ENCODE measurements at places on chromosomes 5 and 9.

DNA sequence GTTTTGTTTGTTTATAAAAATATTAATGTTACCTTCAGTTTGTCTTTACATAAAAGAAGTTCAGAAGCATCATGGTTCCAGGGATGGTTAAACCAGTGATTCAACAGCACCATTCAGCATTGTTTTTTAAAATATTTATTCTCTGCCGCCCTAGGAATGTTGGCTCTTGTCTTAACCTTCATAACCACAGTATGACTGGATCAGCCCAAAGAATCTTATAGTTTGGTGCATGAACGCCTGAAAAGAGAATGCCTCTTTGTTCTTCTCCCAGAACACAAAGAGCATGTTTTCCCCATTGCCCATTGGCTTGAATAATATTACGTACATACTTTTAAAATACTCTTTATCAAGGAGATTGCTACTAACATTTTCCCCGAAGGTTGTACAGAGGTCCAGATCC, 413.4 kb downstream of the ANXA1 start:
- no peak for DNase-seq

DNA sequence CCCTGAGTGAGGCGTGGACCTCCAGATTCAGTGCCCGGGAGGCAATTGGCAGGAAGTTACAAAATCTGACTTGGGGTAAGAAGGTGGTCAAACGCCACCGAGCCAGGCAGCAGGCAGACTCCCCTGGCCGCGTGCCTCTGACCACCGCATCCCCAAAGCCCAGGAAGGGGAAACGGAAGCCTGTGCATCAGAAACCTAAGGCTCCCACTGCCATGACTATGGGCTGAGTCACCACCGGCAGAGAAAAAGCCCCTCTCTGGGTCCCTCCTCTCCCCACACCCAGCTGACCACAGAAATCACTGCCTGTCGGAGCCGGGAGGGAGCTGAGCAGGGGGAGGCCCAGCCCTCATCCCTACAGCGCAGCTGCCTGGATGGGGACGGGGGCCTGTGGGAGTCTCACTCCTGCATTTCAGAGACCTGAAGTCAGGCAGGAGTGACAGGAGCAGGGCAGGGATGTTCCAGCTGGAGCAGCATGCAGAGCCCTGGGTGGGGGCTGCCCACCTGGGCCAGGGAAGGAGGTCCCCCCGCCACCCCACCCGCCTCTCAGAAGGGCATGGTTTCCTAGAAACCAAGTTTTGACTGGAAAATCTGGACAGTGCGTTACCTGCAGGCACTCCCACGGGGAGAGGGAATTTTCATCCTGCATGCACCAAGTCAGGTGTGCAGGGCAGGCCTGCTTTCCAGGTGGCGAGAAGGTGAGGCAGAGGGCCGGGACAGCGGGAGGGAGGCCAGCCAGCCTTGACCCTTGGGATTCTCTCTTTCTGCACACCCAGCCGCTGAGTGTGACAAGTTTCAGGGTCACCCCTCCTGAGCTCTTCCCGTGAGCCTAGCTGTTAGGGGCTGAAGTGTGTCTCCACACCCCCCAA, 68.2 kb downstream of the LRSAM1 start:
- DNase-seq: no peak

DNA sequence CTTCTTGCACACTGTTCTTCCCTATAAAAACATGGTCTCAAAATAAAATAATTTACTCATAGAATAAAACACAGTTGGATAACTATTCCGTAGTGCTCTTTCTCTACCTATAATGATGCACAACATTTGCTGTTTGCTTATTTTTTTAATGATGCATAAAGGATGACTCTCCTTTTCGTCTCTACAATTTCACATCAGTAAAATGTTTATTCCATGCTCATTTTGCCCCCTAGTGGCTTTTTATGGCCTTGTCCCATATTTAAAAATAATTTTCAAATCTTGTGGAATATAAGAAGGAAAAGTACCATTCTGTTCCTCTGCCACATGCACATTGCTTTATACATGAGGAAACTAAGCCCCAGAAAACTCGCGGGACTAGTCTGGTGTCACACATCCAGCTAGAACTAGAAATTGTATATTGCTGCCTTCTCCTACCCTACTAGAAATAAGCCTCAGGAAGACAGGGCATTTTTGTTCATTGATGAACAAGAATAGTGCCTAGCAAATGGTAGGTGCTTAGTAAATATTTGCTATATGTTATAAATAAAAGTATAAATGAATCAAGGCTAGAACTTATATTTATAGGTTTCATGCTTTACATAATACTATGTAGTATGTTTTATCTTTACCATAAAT, 12.7 kb downstream of the KCTD16 start:
- no peak for DNase-seq

DNA sequence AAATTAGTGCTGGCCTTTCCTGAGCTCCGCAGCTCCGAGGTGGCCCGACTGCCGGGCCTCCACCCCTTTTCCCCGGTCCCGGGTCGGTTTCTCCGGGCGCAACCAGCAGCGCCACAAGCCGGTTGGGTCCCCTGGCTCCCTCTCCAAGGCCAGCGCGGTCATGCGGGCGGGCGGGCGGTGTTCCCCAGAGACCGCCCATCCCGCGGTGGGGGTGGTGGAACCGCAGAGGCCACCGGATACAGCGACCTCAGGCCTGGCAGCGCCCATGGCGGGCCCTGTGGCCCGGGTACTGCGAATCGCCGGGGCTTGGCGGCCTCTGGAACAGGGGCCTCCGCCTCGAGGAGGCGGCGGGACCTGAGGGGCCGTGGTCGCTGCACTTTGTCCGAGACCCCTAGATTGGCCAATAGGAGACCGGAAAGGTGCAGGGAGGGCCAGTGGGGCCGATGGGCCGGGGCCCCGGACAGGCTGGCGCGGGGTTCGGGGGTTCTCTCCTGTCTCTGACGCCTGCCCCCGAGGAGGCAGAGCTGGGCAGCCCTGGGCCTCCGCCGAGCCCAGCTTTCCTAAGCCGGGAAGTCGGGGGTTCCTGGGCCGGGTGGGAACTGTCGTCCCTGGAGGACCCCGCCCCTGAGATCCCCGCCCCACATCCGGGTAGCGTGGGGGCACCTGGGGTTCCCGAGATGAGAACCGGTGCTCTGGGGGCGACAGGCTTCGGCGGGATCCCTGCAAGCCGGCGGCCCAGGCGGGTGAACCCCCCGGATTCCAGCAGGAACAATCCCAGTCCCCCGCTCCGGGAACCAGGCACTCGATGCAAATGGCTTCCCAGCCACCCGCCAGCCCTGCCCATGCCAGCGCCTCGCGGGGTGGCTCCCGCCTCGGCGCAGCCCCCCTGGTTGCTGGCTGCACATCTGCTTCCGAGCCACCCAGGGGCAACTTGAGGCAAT, 293.9 kb downstream of the ZSWIM6 start:
- DNase-seq: no peak

- DNase-seq: no peak
Observed at GRCh38 chr9:91047993-91048607, 246.5 kb downstream of the SYK start.

DNA sequence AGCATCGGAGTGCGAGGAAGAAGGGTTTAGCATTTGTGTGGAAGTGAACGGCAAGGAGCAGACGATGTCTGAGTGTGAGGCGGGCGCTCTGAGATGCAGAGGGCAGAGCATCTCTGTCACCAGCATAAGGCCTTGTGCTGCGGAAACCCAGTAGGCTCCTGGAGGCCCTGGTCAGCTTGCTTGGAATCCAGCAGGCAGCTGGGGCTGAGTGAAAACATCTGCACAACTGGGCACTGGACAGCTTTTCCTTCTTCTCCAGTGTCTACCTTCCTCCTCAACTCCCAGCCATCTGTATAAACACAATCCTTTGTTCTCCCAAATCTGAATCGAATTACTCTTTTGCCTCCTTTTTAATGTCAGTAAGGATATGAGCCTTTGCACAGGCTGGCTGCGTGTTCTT, 72.1 kb downstream of the C7 start:
- no peak for DNase-seq

DNA sequence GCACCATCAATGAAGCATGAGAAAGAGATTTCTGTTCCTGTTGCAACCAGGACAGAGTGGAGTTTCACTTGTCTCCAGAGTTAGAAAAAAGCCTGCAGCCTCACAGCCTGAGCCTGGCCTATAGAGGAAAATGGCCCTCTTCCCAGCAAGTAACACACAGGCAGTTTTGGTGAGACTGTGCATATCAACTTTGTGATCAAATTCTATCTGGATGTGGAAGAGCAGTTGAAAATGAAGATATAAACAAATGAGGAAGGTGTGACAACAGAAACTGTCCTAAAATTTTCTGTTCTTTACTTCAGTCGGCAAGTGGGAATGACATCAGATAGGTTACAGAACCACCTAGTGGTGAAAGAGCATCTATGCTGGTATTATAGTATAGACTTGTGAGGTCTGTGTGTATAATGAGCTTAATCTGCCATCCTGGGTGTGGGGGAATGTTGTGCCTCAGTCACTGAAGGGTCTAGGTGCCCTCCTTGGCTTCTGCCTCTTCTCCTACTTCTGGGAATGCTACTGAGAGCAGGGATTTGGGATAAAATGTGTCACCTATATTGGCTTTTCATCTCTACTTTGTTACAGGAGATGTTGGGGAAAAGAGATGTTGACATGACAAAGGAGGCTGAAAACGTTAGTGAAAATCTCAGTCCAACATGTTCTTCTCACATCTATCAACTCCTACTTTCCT, 28.2 kb downstream of the YIPF5 start:
- no peak for DNase-seq

GRCh38 chr5:174636094-174636493, 88.3 kb upstream of the MSX2 start:
- no peak for DNase-seq

DNA sequence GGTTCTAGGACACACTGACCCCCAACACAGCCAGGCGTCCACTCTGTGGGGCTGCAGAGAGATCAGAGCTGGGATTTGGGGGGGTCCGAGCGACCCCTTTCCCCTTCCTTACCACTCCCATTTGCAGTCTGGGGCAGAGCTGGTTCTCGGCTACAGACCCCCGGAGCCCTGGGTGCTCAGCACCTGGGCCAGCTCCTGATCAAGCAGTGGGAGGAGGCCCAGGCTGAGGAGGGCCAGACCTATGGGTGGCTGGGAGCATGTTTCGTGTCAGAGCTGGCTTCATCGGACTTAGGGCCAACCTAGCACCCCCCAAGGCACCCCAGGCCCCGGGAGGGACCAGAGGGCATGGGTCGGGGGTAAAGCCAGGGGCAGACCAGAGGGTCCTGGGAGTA, 7.6 kb downstream of the GRIN1 start:
- no peak for DNase-seq

DNA sequence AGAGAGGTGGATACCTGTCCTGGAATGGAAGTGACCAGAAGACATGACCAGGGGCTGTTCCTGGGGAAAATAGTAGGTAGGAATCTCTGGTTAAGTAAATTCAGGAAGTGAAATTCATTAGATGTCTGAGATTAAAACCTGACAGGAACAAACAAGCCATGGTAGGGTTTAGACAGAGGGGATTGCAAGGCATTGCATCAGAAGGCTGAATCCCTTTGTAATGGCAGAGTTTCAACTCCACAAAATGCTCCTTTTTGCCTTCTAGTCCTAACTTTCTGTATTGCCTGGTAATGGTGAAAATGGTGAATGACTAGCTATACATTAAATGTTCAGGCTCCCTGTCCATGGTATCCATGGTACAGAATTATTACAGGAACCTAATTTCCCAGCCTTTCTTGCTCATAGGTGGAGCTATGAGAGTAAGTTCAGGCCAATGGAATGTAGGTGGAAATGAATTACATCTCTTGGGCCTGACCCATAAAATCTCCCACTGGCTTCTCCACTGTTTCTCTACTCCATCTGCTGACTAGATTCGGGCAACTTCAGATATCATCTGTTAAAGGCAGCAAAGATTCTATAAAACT, 113.4 kb upstream of the CNTLN start:
- no peak for DNase-seq

DNA sequence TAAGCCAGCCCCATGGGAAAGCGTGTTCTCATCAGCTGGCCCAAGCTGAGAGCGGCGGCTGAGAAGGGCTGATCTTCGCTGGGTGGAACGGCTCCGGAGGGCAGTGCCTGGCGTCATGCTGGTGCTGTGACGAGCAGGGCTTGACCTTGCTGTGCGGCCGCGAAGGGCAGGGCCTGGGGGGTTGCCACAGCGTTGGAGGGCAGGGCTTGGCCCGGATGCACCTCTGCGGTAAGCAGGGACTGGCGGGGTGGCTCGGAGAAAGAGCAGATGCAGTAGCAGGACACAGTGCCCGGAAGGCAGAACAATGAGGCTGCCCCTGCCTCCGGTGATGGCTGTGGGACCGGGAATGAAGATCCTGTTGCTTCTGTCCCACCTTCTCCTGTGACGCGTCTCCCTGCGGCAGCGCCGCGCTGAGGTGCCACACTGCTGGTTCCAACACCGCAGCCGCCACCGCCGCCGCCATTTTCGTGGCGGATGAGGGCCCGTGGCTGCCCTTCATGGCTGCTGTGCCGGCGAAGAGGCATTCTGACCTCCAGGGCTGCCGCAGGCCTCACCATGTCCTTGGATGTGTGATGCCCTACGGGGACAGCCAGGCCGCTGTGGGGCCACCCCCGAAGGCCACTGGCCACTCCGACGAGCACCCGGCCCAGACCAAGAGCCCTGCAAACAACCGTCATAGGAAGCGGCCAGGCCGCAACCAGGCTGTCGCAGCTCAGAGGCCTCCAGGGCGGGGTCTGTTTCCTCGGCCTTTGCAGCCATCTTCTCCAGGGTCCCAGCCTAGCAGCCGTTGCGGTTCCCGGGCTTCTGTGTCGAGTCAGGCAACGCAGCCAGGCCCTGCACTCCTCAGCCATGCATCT, 890.5 kb upstream of the CTNND2 start:
- DNase-seq: no peak

DNA sequence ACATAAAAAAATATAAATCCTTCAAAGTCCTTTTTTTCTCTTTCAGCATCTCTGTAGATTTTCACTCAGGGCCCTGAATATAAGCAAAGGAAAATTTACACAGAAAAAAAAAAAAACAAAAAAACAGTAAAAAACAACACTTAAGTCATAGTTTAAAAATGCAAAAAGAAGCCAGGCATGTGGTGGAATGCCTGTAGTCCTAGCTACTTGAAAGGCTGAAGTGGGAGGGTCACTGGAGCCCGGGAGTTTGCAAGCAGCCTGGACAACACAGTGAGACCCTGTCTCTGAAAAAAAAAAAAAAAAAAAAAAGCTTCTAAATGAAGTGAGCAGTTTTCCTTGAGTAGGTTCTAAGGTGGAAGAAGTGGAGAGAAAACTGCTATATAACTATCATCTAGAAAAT, 55.0 kb upstream of the BNC2 start:
- DNase-seq: no peak

DNA sequence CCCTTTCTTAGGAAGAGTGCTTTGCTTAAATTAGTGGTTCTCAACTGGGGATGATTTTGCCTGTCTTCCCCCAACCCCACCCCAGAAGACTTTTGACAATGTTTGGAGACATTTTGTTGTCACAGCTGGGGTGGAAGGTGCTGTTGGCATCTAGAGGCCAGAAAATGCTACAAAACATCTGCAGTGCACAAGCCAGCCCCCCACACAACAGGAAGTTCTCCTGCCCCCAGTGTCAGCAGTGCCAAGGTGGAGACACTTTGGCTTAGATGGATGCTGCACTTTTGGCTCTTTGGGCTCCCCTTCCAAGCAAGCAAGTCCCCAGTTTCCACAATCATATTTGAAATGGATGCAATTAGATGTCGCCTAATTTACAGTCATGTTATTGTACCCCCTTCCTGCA, 2.7 kb downstream of the HEMGN start:
- no peak for DNase-seq
